ENCODE measurements at places on chromosomes 4 and X. TPM values are rescaled to one million over a fixed set of nuclear protein-coding genes. Genes with fewer than 3 reads are reported as not detected.

The TTC29 gene
- 0.16 TPM for total RNA-seq

The GLUD2 gene
- total RNA-seq, result 2.2 TPM

The DCX gene
- total RNA-seq, result not detected

The TRIM75 gene
- not detected for total RNA-seq

The ERAS gene
- total RNA-seq, result not detected

The NAT8L gene
- 6.1 TPM for total RNA-seq

The FAM184B gene
- total RNA-seq, result 0.27 TPM

The CXCL6 gene
- total RNA-seq, result not detected

All from A375 (cell line).